Activated CD8-positive, alpha-beta memory T cell treated with anti-CD3 and anti-CD28 coated beads for 48 hours (primary cell): ENCODE measurements at places on chromosomes 2 and 18.

DNA sequence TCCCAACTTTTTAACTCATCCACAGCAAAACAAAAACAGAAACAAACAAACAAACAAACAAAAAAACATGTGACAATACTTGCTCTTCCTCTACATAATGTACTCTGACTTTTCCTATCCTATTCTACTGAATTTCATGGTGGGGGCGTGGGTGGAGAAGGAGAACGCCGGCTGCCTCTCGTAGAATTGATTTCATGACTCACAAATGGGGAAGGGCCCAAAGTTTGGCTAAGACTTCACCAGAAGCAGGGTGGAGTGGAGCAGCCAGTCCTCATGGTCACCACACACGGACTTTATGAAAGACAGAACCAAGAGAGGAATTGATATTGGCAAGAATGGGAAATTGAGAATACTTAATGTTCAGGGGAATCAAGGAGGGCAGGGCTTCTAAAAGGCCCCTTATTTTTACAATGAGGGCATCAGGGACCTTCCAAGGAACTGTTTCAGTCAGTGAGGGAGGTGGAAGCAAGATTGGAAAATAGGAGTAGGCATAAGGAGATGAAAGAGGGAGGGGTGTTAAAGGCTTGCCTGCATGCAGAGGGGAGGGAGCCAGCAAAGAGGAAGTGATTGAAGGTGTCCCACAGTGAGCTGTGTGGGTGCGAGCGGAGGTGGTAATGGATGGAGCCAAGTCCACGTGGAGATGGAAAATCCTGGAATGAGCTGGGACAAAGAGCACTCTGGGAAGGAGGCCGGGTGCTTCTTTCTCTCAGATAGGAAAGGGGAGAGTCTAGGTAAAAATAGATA lies 27.9 kb downstream of the MARCHF4 start:
- DNase-seq = no peak

DNA sequence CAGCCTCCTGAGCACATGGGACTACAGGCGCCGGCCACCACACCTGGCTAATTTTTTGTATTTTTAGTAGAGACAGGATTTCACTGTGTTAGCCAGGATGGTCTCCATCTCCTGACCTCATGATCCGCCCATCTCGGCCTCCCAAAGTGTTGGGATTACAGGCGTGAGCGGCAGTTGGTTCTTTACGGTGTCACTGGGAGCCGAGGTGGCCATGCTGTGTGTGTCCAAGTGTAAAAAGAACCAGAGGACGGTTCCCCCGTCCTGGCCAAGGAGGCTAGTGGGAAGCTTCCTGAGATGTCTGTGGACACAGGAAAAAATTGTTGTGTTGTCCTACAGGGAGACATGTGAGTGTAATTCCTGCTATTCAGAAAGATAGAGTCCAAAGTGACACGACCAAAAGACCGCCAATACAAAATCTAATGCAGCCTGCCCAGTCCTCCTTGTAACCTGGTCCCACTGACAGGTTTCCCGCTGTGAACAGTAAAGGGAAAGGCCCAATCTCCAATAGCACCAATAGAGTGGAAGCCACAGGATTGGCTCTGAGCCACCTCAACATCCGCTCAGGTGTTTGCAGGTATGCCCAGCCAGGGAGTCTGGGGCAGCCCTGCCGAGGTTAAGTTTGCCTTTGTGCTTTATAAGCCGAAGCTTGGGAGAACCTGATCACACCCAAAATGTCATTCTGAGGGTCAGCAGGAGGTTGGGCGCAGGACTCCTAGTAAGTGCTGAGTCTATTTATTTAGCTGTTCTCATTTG lies 40.6 kb downstream of the NCK2 start:
- no peak for DNase-seq

- no peak for DNase-seq
Measured at GRCh38 chr2:225488743-225489142, 89.2 kb downstream of the NYAP2 start.

DNA sequence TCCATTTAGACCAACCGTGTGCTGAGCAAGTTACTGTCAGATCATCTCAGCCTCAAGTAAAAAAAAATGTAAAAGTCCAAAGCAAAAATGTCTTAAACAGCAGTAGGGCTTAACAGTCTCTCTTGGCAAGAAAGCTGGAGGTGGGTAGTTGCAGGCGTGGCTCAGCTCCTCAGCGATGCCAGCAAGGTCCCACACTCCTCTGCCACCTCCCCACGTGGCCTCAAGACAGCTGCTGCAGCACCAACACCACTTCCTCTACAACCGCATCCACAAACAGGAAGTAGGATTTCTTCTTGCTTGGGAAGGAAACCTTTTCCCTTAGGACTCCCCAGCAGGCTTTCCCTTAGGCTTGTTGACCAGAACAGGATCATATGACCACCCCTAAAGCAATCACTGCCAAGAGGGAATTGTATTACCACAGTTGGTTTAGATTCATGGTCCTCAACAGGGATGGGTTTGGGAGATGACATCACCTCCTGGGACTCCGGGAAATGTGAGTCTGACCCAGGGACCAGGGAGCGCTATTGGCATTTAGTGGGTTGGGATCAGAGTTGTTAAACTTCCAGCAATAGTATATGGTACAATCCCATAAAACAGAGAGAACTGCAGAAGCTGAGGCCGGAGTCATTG lies 97.1 kb downstream of the MAPK4 start:
- DNase-seq = no peak

GRCh38 chr2:240735476-240735875 lies 43.8 kb downstream of the AQP12A start:
- no peak for DNase-seq

DNA sequence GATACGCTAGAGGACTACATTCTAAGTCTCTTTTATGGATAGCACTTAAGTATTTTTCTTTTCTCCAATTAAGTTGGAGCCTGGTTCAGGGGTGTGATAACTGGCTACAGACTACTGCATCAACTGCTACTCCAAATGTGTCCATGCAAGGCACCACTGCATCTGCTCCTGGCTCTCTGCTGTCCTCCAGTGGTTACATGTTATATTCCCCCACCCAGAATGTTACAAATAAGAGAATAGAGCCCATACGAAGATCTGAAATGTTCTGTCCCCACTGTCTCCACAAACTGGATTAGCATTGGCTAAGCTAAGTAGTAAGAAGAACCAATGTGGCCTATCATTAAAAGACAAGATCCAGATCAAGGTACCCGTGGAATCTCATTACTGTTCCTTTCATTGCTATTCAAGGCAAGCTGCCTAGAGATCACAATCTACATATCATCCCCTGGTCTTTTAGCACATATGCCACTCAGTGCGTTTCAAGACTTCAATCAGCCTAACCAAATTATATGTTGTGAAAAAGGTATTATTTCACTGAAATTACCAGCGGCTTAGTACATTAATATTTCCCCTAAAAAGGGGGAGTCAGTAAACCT lies 308.3 kb upstream of the SLC8A1 start:
- DNase-seq = no peak

- DNase-seq = no peak
Measured at GRCh38 chr2:237592425-237592980, 2.0 kb upstream of the RAB17 start.

DNA sequence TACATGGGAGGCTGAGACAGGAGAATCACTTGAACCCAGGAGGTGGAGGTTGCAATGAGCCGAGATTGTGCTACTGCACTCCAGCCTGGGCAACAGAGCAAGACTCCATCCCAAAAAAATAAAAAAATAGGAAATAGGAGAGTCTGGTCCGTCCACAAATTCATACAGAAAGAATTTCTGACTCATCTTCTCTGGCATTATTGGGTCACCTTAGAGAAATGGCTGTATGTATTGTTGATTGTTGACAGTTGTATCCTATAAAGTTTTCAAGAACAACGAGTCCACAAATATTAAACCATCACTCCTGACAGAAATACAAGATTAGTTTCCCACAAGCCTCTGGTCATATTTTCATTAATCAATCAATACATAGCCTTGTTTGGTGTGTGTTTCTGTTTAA lies 20.4 kb downstream of the RBM43 start:
- no peak for DNase-seq

- DNase-seq = peak; percentile 13
Measured at GRCh38 chr2:102187496-102188150, 800 bp downstream of the IL1RL2 start.

GRCh38 chr2:152483276-152484063 lies 148.5 kb downstream of the FMNL2 start:
- DNase-seq = no peak

DNA sequence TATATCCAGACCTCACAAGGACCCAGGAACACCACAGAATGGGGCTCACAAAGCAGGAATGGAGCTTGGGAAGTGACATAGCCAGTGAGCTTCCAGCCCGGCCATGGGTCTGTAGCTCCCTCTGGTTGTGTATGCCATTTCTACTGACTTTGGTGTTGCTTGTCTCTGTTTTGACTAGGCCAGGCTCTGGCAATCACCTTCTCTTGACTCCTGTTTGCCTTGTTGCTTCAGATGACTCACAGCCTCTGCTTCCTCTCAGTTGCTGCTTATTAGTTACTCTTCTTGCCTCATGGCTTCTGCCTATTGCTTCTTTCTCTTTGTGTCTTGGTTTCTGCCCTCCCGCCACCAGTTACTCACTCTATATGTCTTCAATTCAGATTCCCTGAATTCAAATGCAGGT lies 15.8 kb upstream of the IER3IP1 start:
- DNase-seq = no peak

DNA sequence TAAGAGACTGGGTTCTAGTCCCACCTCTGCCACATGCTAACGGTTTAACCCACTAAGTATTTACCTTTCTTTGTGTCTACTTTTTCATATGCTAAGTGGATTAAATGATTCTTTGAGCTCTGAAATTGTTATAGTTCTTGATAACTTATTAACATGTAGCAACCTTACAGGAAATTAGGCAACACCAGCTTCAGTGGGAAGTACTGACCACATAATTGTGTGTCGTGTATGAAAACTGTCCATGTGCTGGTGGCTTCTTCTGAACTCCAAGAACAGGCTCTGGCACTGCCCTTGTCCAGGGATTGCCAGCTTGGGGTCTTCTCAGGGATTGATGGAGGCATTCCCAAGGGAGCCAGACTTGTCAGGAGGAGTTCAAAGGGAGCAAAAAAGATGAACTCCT lies 427.7 kb downstream of the TGIF1 start:
- no peak for DNase-seq

GRCh38 chr2:13034861-13035260 lies 318.1 kb downstream of the TRIB2 start:
- no peak for DNase-seq

DNA sequence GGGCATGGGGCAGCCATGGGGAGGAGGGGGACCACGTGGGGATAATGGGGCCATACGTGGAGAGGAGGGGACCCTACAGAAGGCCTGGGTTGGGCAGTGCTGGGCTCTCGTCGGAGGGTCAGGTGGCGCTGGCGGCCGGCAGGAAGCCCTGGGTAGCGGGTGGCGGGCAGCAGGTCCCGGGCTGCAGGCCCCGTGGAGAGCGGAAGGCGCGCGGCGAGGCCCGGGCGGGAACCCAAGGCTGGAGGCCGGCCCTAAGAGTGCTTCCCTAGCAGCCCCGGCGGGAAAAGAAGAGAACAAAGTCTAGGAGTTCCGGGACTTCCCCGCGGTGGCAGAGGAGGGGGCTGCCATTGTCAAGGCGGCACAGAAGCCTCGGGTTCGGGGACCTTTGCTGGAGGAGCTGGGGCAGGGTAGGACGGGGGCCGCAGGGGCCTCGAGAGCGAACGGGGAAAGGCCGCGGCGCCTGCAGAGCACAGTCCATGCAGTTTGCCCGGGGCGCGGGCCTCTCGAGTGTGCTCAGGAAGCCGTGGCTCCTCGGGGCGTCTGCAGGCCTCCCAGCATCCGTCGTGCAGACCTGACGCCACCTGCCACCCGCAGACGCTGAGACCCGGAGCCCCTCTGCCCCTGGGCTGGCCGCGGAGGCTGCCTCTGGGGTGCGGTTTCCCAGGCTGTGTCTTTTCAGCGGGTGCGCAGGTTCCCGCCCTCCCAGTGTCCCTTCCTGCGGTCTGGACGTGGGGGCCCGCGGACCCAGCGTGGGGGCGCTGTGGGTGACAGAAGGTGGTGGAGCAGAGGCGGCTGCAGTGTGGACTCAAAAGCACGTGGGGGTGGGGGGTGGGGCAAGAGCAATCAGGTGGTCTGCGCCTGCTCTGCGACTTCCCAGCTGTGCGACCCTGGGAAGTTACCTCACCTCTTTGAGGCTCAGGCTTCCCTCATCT lies 19.4 kb upstream of the NCL start:
- no peak for DNase-seq

DNA sequence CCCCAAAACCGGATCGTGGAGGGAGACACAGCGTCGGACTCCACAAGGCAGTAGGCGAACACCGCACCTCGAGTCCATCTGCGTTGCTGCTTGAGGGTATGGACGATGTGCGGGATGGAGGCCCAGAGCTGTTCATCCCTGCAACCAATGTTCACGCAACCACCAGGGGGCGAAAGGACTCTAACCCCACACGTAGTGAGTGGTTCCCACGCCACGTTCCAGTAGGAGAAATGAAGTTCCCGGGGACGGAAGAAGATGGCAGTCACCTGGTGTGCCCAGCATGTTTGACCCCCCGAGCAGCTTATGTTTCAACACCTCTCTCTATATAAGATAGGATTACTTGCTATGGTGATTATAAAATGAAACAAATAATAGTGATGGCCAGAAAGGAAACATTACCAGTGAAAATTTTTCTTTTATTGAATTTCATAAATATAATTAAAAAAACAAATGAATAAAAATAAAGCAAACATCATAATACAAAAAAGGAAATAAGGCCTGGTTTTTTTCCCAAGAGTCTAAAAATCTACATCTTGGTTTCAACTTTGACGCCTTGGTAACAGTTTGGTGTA lies 184.3 kb downstream of the SH3BP4 start:
- DNase-seq = peak; percentile 12

GRCh38 chr2:30362468-30363081 lies 84.5 kb upstream of the LCLAT1 start:
- DNase-seq = no peak

DNA sequence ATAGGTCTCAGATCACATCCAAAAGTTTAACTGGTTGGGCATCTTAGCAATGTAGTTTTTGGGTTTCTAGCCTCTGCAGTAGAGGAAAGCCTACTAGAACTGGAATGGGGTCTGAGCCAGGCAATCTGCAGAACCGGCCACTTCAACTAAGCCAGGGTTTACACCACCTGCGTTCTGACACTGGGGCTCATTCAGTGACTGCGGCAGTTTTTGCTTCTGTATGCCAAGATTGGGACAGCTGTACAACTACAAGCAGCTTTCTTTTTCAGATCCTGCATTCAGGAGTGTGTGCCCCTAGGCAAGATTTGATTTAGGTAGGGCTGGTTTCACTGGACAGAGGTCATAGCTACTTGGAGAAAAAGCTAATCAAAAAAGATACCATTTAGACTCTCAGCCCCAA lies 43.7 kb upstream of the IGFBP5 start:
- no peak for DNase-seq
